ENCODE measurements at places on chromosomes 1 and 21.
A peak's percentile ranks its signal among the peaks of the same experiment; 100 is the strongest.

GRCh38 chr1:93029317-93029716, 49.8 kb upstream of the MTF2 start:
- no peak for DNase-seq

DNA sequence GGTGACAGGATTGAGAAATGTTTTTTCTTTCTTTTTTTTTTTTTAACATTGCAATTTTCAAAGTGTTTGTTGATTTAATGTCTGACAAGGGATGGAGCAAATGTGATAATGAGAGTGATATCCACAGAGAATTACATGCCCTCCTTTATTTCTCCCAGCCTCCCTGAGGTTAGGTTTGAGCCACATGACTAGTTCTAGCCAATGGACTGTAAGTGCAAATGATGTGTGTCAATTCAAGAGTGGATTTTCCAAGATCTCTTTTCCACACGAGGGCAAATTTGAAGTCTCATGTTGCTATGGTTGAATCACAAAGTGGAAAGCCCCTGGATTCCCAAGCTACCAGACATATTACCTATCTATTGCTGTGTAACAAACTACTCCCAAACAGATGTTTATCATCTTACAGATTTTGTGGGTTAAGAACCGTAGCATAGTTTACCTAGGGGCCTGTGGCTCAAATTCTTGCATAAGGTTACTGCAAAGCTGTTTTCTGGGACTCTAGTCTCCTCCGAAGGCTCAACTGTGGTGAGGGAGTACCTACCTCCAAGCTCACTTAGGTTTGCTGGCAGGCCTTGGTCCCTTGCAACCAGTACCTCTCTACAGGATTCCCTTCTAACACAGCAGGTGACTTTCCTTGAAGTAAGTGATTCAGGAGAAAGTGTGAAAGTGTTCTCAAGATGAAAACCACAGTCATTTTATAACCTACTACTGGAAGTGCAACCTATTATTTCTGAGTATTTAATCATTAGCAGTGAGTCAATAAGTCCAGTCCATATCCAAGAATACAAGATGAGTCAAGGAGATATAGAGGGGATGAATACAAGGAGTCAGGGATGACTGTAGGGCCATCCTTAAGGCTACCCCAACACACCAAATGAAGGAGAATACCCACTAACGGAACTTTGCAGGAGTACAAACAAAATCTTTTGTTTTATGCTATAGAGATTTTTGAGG, 533.6 kb downstream of the PTPRC start:
- no peak for DNase-seq

DNA sequence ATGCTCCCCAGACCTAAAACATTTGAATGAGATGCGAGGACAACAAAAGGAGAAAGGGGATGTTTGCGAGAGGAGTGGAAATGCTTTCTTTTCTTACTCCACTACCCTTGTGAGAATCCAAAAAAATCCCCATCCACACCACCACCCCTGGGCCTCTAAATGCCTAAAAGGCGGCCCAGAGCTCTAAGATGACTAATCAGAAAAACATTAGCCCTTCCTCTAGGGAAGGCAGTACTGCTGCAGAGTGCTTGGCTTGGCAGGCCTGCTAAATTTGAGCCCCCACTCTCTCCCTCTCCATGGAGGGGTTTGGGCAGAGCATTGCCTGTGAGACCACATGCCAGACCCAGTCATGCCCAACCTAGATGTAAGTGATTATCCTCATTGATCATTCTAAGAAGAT, 347.9 kb downstream of the USH2A start:
- peak; percentile 4 for DNase-seq

- DNase-seq = no peak
Observed at GRCh38 chr1:19374083-19374801, 62.1 kb downstream of the SLC66A1 start.

DNA sequence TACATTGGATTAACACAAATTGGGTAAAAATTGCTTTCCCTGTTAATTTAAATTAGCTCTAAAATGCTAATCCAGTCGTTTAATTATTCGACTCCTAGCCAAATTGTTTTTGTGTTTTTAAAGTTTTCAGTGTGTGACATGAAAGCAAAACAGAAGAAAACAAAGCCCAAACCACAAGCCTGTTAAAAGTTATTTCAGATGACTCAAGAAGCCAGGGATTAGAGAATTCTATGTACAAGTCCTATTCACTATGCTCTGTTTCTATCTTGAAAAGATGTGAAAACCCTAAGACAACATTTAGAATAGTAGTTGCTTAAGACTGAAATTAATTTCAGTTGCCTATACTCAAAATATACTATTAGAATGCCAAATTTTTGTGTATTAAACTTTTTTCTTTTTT, 294.8 kb upstream of the ADAMTS5 start:
- DNase-seq = no peak

DNA sequence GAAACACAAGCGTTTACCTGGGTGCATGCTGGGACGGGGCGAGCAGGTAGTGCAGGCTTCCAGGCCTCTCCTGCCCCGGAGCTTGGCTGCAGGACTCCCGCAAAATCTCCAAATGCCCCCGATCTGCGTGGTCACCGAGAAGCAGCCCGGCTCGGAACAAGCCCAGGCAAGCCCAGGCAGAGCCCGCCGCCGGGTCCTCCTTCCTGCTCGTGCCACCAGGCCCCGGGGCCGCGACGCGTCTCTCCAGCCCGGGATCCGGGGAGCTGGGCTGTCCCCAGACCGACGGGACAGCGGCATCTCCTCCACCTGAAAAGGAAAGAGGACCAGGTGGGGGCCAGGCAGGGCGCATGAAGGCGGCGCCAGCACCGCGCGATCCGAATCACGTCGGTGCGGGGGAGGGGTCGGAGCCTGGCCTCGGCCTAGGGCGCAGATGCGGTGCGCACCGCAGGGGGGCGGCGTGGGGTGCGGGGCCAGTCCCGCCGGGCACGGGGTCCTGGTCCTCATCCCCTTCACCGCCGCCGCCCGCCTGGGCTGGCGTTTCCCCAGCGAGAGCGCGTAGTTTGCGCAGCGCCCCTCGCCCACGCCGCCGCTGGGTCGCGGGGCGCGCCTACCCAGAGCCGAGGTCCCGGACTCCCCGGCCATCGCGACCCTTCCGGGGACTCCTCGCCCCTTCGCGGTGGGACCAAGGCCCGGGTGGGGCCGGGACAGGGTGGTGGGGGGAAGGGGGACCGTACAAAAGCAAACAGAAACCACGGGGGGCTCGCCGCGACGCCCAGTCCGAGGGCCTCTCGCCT, 52.4 kb upstream of the H6PD start:
- peak; percentile 42 for DNase-seq
